ENCODE measurements at places on chromosomes 6 and 20.

GRCh38 chr6:13395272-13396237, 67.2 kb upstream of the TBC1D7 start:
- DNase-seq, result no peak

DNA sequence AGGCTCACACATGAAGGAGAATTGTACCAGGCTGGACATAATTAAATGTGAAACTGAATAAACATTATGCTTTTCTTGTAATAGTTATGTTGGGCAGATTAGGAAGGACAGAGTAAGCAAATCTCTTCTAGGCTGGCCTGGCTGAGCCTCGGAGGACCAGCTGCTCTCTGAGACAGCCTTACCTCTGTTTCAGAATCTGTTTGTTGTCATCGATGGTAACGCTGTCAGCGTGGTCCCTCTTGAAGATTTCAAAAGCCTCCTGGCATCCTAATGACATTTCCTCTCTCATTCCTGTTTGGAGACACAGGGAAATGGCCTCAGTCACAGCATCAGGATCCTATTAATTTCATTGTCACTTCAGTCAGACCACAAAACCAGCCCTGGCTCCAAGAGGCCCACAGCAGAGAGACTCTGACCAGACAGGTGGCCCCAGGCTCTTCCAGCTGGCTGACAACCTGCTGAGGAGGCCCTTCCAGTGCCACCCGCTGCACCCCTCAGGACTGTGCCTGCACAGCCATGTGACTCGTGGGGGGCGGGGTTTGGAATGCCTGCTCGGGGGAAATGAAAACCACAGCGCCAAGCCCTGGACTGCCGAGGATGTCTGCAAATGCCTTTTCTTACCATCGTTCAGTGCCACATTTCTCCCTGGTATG, 108.5 kb upstream of the KCNK16 start:
- DNase-seq, result peak; percentile 92

DNA sequence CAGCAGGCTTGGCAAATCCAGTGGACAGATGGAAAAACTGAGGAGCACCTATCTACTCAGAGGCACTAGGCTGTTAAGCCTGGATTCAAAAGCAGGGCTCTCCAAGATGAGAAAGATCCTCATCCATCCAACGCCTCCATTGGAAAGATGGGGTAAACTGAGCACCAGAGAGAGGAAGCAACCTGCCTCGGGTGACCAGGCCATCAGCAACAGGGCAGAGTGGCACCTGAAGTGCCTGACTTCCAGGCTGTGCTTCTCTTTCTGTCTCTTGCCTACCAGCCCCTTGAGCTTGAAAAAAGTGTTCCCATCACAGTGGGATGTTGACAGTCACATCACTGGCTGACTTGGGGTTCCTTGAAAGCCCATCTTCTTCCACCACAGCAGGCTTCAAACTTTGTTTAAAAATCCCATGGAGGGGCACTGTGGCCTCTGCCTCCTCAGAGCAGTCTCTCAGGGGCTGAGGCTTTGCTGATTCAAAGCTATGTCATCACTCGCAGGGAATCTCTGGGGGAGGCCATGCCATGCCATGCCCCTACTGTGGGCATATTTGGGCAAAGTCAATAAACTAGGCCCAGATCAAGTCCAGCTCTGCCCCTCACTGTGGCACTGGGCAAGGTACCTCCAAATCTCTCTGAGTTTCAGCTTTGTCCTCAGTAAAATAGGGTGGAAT, 44.8 kb upstream of the TGM2 start:
- DNase-seq, result no peak

DNA sequence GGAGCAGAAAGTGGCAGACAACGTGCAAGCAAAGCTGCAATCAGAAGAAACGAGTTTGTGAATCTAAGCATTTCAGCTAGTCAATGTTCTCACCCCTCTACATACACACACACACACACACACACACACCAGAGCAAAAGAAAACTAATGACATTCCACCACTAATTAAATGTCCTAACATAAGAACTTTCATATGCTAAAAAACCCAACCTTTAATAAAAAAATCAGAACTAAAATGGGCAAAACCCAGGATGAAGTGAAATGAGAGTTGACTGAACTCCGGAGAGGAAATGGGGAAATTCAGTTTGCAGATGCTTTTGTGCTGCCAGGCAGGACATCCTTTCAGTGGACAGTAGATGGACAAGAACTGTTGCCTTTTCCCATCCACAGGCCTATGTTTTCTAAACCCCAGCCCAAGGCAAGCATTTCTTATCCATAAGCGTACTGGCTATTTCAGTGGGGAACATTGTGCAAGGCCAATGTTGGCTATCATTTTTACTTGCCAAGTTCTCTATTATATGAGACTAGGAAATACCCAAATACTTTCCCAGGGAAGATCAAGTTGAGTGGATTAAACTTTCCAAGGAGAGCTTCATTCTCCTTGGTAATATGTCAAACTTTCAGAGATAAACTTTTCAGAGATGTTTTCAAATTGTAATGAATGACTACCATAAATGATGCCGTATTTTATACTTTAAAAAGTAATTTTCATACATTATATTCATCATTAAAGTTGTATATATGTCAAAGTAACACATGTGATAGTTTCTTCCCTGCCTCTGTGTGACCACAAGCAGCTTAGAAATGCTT, 27.3 kb downstream of the RIN2 start:
- no peak for DNase-seq

DNA sequence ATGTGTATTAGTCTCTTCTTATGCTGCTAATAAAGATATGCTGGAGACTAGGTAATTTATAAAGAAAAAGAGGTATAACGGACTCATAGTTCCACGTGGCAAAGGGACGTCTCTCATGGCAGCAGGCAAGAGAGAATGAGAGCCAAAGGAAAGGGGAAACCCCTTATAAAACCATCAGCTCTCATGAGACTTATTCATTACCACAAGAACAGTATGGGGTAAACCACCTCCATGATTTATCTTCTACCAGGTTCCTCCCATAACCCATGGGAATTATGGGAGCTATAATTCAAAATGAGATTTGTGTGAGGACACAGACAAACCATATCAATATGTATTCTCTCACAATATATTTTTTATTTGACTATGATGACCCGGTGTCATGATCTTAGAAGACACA, 109.1 kb downstream of the UTRN start:
- no peak for DNase-seq

DNA sequence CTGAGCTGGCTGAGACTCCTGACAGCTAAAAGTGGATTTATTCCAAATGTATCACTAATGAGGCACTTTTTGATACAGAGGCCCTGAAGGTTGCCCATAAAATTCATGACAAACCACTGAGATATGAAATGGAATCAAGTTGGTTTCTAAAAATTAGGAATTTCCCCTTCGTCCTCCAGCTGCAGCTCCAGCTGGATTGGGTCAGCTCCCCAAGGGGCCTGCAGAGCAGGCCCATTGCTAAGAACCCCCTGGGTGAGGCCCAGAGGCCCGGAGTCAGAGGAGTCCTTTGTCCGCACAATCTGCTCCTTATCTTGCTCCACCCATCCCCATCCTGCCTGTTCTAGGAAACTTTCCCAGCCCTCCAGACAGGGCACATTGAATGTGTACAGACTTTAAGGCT, 163.5 kb upstream of the TOP1 start:
- DNase-seq, result no peak

- DNase-seq, result peak; percentile 67
Measured at GRCh38 chr20:15289337-15289736, 951.9 kb upstream of the FLRT3 start.

- DNase-seq, result no peak
Measured at GRCh38 chr6:71045296-71045695, 88.4 kb upstream of the B3GAT2 start.

GRCh38 chr20:54276577-54277169, 68.8 kb downstream of the PFDN4 start:
- DNase-seq, result no peak

DNA sequence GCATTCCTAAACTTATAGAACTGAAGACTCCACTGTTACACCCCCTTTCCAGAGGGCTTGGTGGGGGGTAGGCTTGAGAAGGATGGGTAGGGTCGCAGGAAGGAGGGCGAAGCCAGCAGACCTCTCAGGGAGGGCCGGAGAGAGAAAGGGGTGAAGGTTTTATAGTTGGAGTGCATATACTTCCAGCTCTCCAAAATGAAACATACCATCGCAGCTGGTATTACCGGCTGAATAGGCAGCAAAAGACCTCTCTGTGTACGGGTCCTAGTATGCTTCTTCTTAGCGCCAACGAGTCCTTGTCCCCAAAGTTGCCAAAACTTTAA, 1.0 kb upstream of the VGLL2 start:
- no peak for DNase-seq

DNA sequence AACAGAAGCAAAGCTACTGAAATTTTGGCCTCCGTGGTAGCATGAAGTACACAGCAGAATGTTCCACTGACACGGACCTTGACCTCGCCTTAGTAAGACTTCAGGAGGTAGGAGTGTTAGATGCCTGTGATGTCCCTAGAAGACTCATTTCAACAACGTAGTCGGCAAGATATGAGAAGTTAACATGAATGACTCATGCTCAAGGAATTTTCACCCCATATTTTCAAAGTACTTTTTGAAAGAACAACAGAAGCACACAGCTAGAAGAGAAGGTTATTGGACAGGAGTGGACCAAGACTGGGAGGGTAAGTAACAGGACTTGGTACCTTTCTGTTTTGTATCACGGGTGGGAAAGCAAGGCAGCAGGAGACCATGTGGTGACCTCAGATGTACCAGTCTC, 78.0 kb downstream of the DZANK1 start:
- no peak for DNase-seq

DNA sequence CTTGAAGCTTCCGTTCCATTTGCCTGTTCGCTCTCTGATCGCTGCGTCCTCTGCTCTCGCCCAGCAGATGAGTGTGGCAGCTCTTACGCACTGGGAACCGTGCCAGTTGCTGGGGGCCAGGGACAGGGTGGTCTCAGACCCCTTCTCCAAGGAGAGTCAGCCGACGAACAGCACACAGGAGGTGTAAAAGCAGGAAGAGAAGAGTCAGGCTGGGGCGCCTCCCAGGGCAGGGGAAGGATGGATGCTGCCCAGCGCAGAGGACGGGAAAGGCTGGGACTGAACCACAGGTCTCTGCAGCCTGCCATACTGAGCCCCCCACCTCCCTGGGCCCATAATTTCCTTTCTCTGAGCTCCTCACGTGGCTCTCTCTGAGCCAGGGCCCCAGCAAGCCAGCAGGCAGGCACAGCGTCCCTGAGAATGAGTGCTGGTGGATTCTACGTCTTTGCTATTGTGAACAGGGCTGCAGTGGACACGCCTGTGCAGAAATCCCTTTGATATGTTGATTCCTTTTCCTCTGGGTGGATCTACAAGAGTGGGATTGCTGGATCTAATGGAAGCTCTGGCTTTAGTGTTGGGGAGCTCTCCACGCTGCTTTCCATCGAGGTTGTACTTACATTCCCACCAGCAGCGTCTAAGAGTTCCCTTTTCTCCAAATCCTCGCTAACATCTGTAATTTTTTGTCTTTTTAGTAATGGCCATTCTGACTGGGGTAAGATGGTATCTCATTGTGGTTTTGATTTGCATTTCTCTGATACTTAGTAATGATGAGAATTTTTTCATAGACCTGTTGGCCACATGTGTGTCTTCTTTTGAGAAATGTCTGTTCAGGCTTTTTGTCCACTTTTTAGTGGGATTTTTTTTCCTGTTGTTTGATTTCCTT, 104.1 kb downstream of the PSMB1 start:
- no peak for DNase-seq

DNA sequence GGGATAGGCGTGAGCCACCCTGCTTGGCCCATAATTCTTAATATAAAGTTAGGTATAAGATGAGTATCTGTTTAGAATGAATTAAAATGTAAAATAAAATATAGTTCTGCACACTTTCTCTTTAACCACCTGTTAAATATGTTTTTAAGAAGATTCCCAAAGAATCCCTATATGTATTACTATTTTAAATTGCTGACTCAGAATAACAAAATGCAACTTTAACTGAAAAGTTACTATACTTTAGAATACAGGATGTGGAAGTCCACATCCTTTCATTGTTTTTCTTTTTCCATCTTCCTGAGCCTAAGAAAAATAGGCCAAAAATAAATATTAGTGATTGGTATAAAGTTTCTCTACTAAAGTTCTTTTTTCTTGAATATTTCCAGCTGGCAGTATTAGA, 325.6 kb upstream of the EYS start:
- no peak for DNase-seq
